ENCODE measurements at places on chromosomes 1 and 21.
A peak's percentile ranks its signal among the peaks of the same experiment; 100 is the strongest.

DNA sequence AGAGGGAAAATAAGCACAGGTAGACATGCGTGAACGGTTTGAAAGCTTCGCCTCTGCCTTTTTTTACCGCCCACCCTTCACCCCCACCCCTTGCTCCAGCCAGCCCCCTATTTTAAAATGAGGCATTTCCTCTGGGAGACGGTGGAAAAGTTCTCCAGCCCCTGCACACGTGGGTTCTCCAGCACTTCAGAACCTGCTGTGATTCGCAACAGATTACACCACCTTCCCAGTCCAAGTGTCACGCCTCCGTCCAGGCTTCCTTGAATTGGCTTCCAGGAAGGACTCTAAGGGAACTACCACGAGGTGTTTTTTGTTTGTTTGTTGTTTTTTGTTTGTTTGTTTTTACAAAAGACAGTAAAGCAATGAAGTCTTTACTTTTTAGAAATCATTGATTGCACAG is 2.6 kb downstream of the LRRC7 start:
- DNase-seq = no peak

- no peak for DNase-seq
Observed at GRCh38 chr1:36540056-36540455, 57.3 kb upstream of the CSF3R start.

- no peak for DNase-seq
Observed at GRCh38 chr1:10631811-10632593, 157.3 kb downstream of the PEX14 start.

GRCh38 chr1:65493802-65494201 is 73.3 kb downstream of the LEPR start:
- DNase-seq = no peak

GRCh38 chr1:32920833-32921232 is 19.6 kb upstream of the TMEM54 start:
- no peak for DNase-seq

GRCh38 chr1:23539698-23540266 is 8.7 kb upstream of the E2F2 start:
- peak; percentile 87 for DNase-seq

DNA sequence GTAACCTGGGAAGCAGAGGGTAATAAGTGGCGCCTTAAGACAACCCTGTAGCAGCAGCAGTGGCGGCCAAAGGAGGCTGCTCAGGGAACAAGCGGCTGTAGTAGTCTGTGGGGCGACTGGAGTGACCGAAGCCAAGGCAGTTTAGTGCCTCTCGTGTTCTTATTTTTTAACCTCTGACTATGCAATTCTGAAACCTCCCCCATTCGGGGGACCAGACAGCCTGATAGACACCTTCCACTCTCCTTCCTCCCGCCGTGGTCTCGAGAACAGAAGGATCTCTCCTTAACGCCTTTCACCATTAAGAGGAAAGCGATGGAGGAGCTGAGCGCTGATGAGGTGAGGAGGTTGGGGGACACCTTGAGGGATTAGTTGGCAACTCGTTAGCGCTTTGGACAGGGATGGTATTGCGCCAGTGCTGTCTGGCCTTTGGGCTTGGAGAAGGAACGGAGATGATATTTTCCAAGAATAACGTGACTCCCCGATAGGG is 644 bp downstream of the UBE4B start:
- DNase-seq = no peak

DNA sequence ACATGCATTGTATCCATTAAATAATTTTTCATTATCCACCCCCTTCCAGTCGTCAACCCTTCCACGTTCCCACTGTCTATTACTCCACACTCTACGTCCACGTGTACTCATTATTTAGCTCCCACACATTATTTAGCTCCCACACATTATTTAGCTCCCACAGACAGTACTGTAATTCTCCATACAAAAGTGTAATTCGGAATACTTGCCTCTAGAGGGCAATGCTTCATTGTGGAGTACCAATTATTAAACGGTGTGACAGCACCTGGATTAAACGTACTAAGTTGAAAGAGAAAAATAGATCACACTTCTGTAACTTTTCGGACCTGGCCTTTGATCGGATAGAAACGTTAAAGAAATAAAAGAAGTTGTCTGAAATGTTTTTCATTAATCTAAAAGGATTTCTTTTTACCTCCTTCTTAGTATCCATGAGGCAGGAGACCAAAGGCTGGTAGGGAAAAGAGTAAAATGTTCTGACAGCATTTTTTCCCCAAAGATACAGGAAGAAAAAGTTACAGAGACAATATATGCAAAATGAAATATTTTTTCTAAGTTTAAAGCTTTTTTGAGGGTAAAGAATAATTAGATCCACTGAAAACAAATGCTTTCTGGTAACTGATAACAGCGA is 99.2 kb downstream of the LHX8 start:
- no peak for DNase-seq

DNA sequence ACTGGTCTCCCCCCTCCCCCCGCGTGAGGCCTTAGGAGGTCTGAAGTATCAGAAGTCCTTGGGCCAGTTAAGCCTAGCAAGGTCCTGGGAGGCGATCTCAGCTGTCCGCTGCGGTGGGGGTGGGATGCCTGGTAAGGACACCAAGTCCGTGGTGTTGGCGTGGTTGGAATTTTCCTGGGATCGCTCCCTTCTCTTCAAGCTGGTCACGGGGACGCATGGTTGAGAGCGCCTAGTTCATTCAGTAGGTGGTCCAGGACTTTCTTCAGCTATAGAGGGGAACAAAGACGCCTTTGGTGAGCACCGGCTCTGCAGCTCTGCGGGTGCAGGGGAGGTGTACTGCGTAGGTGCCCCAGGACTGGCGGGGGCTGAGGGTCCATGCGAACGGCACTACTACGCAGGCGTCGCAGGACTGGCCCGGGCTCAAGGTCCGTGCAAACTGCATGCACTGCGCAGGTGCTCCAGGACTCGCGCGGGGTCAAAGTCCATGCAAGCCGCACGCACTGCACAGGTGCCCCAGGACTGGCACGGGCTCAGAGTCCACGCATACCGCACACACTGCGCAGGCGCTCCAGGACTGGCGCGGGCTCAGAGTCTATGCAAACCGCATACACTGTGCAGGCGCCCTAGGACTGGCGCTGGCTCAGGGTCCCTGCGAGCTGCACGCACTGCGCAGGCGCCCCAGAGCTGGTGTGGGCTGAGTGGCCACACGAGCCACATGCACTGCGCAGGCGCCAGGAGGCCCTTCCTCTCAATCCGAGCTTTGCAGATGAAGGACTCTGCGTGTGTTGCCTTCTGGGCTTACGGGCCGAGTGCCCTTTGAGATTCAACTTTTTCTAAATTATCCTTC is 36.6 kb upstream of the HMGN1 start:
- peak; percentile 54 for DNase-seq

DNA sequence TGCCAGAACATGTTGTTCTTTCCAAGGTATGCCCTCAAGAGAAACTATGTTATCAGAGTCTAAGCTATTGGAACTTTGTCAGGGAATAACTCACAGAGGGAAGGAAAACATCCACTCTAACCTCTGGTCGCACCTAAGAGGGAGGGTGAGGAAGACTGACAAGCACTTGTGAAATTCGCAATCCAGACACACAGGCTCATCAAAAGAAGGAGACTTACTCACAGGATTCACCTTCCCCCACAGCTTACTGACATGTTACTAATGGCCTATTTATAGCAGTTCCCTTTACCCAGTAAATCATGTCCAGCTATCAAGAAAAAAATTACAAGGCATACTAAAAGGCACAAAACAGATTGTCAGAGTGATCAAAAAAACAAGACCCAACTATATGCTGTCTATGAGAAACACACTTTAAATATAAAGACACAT is 36.9 kb downstream of the WDR64 start:
- no peak for DNase-seq

DNA sequence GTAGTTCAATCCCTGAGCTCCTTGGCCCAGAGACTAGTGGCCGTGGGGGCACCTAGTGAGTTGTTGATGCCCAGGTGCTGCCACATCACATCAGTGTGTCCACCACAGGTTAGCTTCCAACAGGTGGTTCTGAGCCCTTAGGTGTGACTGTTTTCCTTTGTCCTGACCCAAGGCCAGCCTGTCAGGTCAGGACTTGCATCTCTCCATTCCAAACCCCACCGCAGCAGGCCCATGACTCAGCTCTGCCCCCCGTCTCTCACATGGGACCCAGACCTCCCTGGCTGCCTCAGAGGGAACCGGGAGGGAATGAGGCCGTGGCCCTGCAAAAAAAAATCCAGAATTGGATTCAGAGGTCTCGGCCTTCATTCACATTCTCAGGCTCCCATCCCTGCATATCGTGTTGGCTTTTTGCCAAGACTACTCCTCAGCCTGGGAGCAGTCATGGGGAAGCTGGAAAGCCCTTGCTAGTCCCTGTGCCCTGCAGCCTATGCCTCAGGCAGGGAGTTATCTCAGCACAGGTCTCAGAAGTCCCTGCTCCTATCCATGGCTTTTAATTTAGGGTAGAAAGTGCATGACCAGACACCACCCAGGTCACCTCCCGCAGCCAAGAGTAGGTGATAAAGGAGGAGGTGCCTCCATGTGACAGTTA is 7.2 kb downstream of the INAVA start:
- no peak for DNase-seq

DNA sequence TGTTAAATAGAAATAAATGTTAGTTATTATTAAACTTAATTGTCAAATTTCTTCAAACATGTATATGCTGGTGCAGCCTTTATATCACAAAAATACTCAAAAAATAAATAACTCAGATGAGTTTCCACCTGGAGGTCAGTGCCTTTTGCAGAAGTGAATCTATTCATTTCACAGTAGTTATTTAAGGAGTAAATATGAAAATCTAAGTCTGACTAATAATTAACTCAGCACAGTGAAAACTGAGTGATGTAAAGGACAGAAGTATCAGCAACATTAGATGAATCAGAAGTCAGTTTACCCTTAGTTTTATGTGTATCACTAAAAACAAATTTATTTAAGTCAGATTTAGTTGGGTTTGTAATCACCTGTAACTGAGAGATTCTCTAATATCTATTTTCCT is 2135.4 kb downstream of the MRPL39 start:
- no peak for DNase-seq

GRCh38 chr1:182917378-182917777 is 35.6 kb downstream of the SHCBP1L start:
- DNase-seq = no peak

- no peak for DNase-seq
Observed at GRCh38 chr1:51859333-51859732, 19.2 kb downstream of the NRDC start.

GRCh38 chr1:33301273-33301984 is 19.5 kb downstream of the A3GALT2 start:
- no peak for DNase-seq

GRCh38 chr1:226073184-226073950 is 10.9 kb downstream of the H3-3A start:
- DNase-seq = no peak

DNA sequence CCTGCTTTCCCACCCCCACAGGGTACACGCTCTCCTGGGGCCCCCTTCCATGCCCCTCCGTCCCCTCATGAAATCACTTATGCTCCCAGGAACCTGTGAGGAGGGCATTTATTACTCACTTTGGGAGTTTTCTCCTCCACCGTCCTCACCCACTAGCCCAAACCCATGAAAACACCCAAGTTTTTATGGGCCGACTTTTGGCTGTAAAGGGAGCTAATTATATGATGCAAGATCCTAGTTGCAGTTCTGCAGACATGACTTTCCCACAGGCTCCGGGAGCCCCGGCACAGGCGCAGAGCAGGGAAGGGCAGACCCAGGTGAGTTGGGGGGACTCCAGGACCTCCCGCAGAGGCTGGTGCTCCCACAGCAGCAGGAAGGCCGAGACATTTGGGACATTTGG is 29.7 kb downstream of the EPHA2 start:
- DNase-seq = no peak

DNA sequence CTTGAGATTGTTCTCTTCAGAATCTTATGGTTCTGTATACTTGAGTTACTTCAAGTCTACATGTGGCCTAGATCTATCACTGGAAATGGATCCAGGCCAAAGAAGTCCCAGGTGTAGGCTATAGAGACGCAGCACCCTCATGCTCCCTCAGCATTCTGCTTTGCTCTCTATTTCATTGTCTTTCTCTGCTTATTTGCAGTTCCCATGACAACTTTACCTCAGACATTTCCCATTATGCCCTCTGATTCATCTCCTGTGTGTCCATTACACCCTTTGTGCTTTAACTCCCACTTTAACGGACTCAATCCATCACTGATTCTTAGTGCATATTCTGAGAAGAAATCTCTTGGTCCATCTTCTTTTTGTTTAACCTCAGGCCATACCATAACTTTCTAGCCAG is 236.9 kb upstream of the NRIP1 start:
- no peak for DNase-seq

GRCh38 chr1:12654004-12654567 is 10.2 kb downstream of the AADACL4 start:
- no peak for DNase-seq

GRCh38 chr1:32307324-32307723 is 15.4 kb downstream of the HDAC1 start:
- DNase-seq = no peak

- peak; percentile 19 for DNase-seq
Observed at GRCh38 chr1:205199090-205199930, 12.2 kb downstream of the DSTYK start.

GRCh38 chr1:230149751-230150584 is 82.9 kb downstream of the GALNT2 start:
- DNase-seq = no peak

GRCh38 chr21:28754127-28754611 is 238.5 kb downstream of the LTN1 start:
- DNase-seq = no peak

DNA sequence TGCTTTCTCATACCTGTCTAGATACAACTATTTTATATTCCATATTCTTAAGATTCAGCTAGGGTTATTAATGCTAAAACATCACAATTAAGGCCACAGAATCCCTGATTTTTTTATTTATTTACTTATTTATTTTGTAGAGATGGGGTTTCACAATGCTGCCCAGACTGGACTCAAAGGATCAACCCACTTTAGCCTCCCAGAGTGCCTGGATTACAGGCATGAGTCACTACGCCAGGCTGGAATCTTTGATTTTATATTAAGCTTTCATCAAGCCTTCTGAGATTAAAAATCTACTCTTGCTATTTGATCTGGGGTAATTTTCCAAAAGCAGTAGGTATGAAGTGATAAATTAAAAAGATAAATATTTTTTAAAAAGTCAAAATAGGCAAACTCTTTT is 38.9 kb downstream of the MCOLN2 start:
- DNase-seq = no peak

- DNase-seq = no peak
Observed at GRCh38 chr1:9238550-9238949, 4.0 kb downstream of the H6PD start.

DNA sequence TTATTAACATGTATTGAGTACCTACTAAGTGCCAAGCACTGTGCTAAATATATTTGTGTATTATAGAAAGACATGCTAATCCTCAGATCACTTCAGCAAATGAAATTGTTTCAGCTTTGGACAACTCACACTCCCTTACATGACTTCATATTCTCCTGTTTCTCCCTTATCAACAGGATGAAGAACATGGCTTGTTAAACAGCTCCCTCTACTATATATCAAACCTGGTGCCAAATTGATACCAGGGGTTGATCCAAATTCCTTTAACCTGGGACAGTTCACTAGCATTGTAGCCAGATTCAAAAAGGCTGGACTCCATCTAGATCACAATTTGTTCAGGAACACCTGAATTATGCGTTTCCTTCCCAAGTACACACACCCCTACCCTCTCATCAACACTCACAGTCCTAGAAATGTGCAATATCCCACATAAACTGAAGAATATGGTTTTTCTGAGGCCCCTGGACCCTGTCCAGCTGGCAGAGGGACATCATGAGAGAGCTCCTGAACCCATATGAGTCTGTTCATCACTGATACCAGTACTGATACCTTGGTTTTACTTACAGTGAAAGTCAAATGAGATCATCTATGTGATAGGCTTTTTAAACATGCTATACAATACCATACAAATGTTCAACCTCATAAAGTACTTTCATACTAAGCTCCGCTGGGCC is 47.0 kb upstream of the PALMD start:
- no peak for DNase-seq

- no peak for DNase-seq
Observed at GRCh38 chr1:204366759-204367158, 7.0 kb upstream of the PLEKHA6 start.
